T-helper 17 cell (primary cell): ENCODE measurements at places on chromosomes 4 and X. TPM values are rescaled to one million over a fixed set of nuclear protein-coding genes. Genes with fewer than 3 reads are reported as not detected.

Gene TCEAL7
- total RNA-seq = not detected

DNA sequence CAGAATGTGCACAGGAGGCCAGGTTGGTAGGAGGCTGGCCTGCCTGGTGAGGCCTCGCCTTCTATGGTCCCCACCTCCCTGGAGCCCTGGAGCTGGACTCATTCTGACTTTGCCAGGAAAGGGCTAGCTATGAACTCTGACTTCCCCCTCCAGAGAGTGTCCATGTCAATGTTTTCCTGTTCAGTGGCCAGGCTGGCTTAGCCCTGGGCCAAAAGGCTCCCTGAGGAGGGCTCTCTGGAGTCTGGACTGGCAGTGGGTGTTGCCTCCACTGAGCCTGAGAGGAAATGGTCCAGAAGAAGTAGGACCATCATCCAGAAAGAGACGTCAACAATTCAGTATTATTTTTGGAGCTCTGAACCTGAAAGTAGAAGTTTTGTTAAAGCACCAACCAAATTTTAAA, 178.7 kb downstream of the CHIC2 start:
- no peak for DNase-seq

GRCh38 chr4:34720571-34720970, 1523.7 kb downstream of the ARAP2 start:
- no peak for DNase-seq

DNA sequence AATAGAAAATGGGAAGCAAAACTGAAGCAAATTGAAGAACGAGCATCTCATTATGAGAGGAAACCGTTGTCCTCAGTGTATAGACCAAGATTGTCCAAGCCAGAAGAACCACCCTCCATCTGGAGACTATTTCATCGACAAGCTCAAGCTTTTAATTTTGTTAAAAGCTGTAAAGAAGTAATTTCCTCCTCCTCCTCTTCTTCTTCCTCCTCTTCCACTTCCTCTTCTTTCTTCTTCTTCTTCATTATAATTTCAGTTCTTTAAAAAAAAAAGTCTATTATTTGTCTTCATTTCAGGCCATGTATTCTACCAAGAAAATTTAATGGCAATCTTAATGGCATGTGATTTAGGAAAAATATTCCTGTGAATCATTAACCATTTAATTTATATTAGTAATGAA, 7.6 kb downstream of the PRIMPOL start:
- no peak for DNase-seq

DNA sequence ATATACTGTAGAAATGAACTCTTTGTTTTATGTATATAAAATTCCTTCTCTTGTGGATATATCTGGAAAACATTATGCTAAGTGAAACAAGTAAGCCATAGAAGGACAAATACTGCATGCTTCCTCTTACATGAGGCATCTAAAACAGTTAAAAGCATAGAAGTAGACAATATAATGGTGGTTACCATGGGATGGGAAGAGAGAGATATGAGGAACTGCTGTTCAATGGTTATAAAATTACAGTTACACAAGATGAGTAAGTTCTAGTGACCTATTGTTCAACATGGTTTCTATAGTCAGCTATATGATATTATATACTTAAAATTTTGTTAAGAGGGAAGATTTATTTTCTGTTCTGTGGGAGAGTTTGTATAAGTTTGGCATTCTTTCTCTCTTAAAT, 43.4 kb downstream of the HTRA3 start:
- DNase-seq = no peak

GRCh38 chr4:55817691-55818090, 1.9 kb upstream of the EXOC1L start:
- DNase-seq = no peak
